ENCODE measurements at places on chromosomes 4 and X.
A peak's percentile ranks its signal among the peaks of the same experiment; 100 is the strongest.

DNA sequence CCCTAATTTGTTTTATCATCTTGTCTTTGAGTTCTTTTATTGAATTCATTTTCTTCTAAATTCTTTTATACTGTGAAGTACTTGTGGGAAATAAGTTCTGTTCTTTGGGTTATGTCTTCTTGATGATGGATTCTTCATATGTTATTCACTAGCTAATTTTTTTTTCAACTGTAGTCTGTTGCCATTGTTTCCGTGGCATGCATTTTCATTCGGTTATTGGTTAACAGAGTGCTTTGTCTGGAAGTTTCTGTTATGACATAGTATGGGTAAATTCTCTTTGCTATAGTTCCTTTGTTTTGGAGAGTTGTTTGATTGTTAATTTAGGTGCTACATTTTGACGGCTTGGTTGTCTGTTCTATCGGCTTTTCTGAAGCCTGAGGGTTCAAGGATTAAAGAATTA, 184.9 kb upstream of the AADAT start:
- no peak for DNase-seq

- DNase-seq, result no peak
Observed at GRCh38 chrX:68889249-68889648, 60.4 kb downstream of the EFNB1 start.

GRCh38 chrX:74536152-74536831, 78.1 kb downstream of the RLIM start:
- DNase-seq, result peak; percentile 93

DNA sequence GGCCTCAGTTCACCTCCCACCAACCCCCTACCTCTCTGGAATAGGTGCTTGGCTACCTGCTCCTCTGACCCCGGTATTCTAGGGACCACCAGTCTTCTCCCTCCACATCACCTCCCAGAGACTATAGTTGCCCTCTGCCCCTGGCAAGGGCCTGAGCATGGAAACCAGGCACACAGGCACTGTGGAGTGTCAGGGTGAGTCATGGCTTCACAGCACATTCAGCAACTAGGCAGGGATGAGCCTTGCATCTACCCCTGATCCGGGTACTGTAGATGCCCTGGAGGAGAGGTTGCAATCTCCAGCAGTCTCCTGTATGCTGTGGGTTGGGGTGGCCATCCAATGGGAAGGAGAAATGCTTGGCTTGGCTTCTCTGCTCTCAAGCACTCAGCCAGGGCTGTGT, 472.7 kb downstream of the IDS start:
- no peak for DNase-seq

DNA sequence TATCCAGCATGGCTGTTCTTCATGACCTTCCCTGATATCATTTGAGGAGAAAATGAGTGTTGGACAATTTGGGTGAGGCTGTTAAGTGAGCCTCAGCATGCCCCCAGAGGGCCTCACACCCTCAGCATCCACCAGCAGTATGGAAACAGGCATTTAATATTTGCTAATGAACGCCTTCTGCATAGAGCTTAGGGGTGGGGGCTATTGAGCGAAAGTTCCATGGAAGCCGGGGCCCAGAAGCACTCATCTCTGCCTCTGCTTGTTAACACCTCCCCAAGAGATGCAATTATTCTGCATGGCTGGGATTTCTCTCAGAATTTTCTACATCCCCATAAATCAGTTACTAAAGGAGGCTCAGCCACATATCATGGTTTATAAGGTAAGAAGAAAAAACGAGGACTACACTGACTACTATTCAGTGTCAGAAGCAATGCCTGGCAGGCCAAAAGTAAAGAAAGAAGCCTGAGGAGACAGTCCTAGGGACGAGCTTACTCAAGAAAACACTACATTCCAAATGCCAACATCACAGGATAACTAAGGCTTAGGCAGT, 100.1 kb upstream of the MAP3K15 start:
- DNase-seq, result no peak

Data from EL (cell line).